ENCODE measurements at places on chromosomes 16 and 17. TPM values are rescaled to one million over a fixed set of nuclear protein-coding genes. Genes with fewer than 3 reads are reported as not detected.

Gene FOXK2
- 22.0 TPM for total RNA-seq

Gene CDIP1
- 3.2 TPM for total RNA-seq

Gene TMEM235
- total RNA-seq = 2.2 TPM

Gene SOX9
- not detected for total RNA-seq

Gene EZH1
- 12.4 TPM for total RNA-seq

Gene SEPTIN12
- not detected for total RNA-seq

Gene ATP2A3
- total RNA-seq = 0.09 TPM

Gene TUBB3
- total RNA-seq = 38.1 TPM

Gene SLC38A8
- total RNA-seq = not detected

Gene CA5A
- total RNA-seq = not detected

Gene CD300LB
- total RNA-seq = not detected

Gene SHISA9
- not detected for total RNA-seq

Gene SLC12A3
- not detected for total RNA-seq

Gene CARD14
- 0.52 TPM for total RNA-seq

Gene HOXB13
- not detected for total RNA-seq

Gene MRTFB
- 5.2 TPM for total RNA-seq

Gene HOXB5
- total RNA-seq = under 0.01 TPM

Gene CAPN15
- total RNA-seq = 18.3 TPM

Gene CHST4
- total RNA-seq = not detected

Gene CCDC182
- not detected for total RNA-seq

Gene CRAMP1
- 10.4 TPM for total RNA-seq

Gene CCL8
- not detected for total RNA-seq

Gene C16orf74
- 4.8 TPM for total RNA-seq

Data from dermis lymphatic vessel endothelial cell (primary cell).